Thyroid gland (tissue), 4 donors: ENCODE measurements at places on chromosomes 2 and 18. TPM values are rescaled to one million over a fixed set of nuclear protein-coding genes. Genes with fewer than 3 reads are reported as not detected.

DNA sequence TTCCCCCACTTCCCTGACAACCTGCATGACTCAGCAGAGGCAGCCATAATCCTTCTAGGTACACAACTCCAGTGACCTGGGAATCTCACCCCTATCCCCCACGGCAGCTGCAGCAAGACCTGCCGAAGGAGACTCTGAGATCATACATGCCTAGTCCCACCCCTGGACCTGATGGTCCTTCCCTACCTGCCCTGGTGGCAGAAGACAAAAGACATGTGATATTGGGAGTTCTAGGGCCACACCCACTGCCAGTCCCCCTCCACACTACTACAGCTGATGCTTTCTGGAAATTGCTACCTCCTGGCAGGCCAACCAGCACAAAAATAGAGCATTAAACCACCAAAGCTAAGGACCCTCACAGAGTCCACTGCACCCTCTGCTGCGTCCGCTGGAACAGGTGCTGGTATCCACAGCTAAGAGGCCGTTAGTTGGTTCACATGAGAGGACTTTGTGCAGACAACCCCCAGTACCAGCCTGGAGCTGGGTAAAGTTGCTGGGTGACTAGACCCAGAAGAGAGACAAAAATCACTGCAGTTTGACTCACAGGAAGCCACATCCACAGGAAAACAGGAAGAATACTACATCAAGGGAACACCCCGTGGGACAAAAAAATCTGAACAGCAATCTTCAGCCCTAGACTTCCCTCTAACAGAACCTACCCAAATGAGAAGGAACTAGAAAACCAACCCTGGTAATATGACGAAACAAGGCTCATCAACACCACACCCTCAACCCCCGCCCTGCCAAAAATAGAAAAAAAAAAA, 12.5 kb downstream of the MARCO start:
- H3K36me3 ChIP-seq = no peaks in the 10 kb centered on the region
- H3K27ac ChIP-seq = no peak overlapping the region
- no peak overlapping the region for H3K4me3 ChIP-seq
- H3K27me3 ChIP-seq = no peaks in the 10 kb centered on the region
- DNase-seq = no peak

GRCh38 chr2:81481994-81482368, 1177.4 kb upstream of the LRRTM1 start:
- H3K4me3 ChIP-seq = no peak overlapping the region
- no peaks in the 10 kb centered on the region for H3K4me1 ChIP-seq
- H3K27ac ChIP-seq = no peak overlapping the region
- DNase-seq = no peak
- no peaks in the 10 kb centered on the region for H3K36me3 ChIP-seq

Gene FHOD3
- total RNA-seq = 3.8 TPM

DNA sequence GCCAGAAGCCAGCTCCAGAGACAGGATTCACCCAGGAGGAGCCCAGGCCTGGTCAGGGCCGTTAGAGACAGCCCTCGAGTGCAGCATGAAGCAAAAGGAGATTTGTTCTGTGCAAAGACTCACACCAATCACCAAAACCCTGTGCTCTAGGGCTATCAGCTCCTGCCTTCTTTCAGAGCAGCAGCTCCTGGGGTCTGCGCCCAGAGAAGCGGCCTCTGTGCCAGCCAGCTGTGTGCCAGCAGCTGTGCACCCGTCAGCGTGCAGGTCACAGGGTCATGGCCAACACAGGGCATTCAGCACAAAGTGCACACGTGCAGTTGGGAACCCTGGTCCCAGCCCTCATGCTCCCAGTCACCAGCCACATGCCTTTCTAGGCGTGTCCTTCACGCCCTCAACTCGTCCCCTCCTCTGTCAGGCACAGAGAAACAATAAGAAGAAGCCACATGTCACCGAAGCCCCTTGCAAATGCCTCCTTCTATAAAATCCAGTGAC, 49.3 kb downstream of the ZNF516 start:
- H3K4me1 ChIP-seq = peaks cover 7% of the 10 kb centered on the region
- H3K36me3 ChIP-seq = peaks cover 18% of the 10 kb centered on the region
- H3K27ac ChIP-seq = no peak overlapping the region
- DNase-seq = no peak
- H3K27me3 ChIP-seq = no peaks in the 10 kb centered on the region
- H3K4me3 ChIP-seq = no peak overlapping the region

- peaks cover 15% of the 10 kb centered on the region for H3K4me1 ChIP-seq
- H3K36me3 ChIP-seq = no peaks in the 10 kb centered on the region
- H3K27me3 ChIP-seq = no peaks in the 10 kb centered on the region
- H3K27ac ChIP-seq = peak overlapping the region; percentile 61
- peak overlapping the region; percentile 84 for H3K4me3 ChIP-seq
Measured at GRCh38 chr2:84904717-84905174, 710 bp upstream of the TMSB10 start.

GRCh38 chr2:230668184-230668938, 44.3 kb upstream of the CAB39 start:
- no peak for DNase-seq
- H3K27ac ChIP-seq = no peak overlapping the region
- H3K4me1 ChIP-seq = peaks cover 28% of the 10 kb centered on the region
- H3K27me3 ChIP-seq = no peaks in the 10 kb centered on the region

Gene ALPG
- total RNA-seq = not detected

DNA sequence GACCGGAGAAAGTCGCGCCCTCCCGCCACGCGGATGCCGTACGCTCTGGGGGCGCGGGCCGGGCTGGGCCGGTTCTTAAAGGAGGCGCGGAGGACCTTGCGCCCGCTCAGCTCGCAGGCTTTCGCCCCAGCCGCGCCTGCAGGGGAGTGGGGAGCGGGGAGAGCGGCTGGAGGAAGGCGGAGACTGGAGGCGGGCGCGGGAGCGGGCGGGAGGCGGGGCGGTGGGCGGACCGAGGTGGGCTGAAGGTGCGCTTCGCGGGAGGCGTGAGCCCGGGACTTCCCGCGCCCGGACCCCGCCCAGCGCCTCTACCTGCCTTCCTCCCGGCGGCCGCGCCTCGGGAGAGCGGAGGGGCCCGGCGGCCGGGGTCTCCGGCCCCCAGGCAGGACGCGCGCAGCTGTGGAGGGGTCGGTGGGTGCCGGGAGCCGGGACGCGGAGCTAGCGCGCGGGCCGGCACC, at the start of gene ADRA2B:
Gene ADRA2B, minus strand, starts transcription at position 148 of the 455 bp plus-strand sequence. CDS start 422 bp downstream, outside the sequence.
- H3K36me3 ChIP-seq = no peaks in the 10 kb centered on the region
- H3K27ac ChIP-seq = no peak within 1 kb of the TSS
- H3K27me3 ChIP-seq = no peaks in the 10 kb centered on the region
- DNase-seq = peak; percentile 78
- peak within 1 kb of the TSS; percentile 35 for H3K4me3 ChIP-seq

DNA sequence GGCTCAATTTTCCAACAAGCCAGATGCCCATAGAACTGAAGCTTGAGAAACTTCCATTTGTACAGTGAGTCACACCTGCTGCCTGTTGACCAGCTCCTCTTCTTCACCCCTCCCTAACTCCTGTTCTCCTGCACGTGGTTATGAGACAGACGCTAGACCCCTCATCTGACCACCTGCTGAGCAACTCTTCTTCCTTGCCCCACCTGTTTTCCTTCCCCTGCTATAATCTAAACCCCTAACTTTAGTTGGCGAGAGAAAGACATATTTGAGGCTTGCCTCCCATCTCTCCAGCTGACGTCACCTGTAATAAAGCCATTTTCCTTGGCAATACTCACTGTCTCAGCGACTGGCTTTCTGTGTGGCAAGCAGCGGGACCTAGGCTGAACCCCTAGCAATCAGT, 22.3 kb upstream of the ITM2C start:
- H3K27me3 ChIP-seq = no peaks in the 10 kb centered on the region
- no peaks in the 10 kb centered on the region for H3K36me3 ChIP-seq
- H3K27ac ChIP-seq = no peak overlapping the region
- no peak overlapping the region for H3K4me3 ChIP-seq

GRCh38 chr18:66638856-66639629, 35.2 kb upstream of the CDH19 start:
- H3K27me3 ChIP-seq = no peaks in the 10 kb centered on the region
- H3K27ac ChIP-seq = no peak overlapping the region
- H3K36me3 ChIP-seq = no peaks in the 10 kb centered on the region
- no peak overlapping the region for H3K4me3 ChIP-seq
- DNase-seq = no peak

GRCh38 chr2:129443865-129444739, 535.4 kb upstream of the RAB6C start:
- H3K4me1 ChIP-seq = no peaks in the 10 kb centered on the region
- H3K27ac ChIP-seq = no peak overlapping the region
- H3K27me3 ChIP-seq = no peaks in the 10 kb centered on the region

DNA sequence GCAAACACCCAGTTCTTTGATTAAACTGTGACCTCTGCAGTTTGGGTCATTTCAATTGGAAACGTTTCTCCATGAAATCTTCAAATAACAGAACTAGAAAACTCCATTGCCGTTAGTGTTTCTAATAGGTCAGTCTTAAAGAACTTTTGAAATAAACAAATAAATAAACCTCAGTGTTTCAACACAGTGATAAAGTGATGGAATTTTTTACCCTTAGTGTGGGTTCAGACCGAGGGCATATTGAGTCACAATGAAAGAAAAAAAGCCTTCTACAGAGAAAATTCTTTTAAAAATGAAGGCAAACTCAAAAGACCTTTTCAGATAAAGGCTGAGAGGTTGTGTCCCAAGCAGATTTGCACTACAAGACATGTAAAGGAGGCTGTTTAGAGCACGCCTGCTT, 149.6 kb downstream of the NCKAP5 start:
- no peak for DNase-seq
- H3K36me3 ChIP-seq = no peaks in the 10 kb centered on the region
- H3K27me3 ChIP-seq = no peaks in the 10 kb centered on the region
- H3K4me1 ChIP-seq = no peaks in the 10 kb centered on the region
- H3K4me3 ChIP-seq = no peak overlapping the region
